Prostate gland (tissue), 2 donors: ENCODE measurements at places on chromosomes 16 and 17.

DNA sequence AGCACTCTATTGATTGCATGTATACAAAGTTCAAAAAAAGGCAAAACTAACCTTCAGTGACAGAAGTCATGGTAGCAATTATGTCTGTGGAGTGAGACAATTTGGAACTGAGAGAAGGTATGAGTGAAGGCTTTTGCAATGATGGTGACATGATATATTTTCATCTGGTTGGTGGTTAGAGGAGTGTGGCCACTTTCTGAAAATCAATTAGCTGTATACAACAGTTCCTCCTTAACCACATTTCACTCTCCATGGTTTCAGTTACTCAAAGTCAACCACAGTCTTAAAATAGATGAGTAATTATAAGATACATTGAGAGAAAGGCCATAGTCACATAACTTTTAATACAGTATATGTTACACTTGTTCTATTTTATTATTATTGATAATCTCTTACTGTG, 26.2 kb downstream of the ADAMTS18 start:
- no peak for DNase-seq

DNA sequence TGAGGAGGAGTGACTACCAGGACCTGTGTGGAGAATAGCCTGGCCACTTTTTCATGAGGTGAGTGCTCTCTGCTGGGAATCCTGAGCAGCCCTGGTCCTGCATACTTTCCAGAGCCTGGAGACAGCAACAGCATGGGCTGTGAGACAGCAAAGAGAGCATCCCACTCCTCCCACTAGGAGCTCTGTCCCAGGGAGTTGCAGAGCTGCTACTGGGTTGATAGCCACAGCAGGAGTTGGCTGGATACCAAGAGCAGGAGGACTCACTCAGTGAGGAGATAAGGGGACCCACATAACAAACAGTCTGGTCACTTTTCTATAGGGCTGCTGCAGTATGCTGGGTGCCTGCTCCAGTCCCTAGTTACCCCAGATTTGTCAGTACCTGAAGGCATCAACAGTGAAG, 439.3 kb upstream of the CDH8 start:
- DNase-seq, result no peak

DNA sequence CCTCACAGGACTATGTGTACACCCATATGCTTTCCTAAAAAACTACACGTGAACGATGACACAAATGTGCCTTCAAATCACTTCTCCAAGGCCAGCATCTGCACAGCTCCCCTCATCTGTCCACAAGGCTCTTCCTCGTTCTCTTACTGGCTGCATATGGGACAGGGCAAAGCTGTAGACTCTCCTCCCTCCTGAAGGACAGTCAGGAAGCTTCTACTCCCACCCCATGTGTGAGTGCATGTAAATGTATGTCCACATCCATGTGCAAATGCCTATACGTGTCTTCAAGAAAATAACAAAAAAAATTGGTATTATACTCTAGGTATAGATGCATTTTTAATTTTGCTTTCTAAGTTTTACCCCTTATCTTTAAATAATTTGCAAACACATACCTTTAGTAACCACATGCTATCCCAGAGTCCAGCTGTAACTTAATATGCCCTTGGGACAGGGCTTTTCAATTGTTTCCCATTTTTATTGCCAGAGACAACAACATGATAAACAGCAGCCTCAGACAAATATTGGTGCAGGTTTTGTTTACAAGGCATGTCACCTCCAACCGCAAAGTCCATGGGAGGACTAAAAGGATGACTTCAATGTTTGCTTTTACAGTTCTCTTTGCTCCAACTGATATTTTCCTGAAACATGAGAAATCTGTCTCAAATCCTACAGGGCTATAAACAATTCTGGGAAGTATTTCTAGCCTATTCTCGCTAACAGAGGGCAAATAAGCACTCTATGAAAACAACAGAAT, 31.6 kb upstream of the FAAP100 start:
- no peak for DNase-seq

DNA sequence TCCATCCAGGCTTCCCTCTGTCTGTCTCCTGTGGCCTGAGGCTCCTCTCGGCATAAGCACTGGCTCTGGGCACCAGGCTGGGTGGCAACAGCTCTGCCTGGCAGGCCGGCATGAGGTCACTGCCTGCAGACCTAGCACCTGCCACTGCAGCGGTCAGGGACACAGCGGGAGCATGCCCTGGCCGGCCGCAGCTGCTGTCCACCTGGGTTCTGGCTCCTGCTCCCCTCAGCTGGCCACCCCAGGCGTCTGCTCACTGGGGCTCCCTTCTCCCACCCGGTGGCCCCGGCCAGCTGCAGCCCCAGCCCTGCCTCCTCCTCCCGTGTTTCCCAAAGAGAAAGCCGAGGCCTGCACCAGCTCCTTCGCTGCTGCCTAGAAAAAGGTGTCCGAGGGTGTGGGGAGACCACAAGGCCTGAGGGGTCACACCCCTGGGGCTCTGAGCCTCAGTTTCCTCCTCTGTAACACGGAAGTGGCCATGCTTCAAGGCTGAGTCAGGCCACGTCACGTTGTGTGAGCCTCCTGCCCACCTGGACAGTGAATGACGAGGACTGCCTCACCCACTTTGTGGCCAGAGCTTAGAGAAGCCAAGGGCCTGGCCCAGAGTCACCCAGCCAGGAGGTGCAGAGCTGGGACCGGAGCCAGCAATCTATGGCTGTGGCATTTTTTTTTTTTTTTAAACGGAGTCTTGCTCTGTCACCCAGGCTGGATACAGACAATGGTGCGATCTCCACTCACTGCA, 6.7 kb downstream of the NTHL1 start:
- DNase-seq, result no peak

GRCh38 chr16:85709766-85710585, 21.2 kb upstream of the GINS2 start:
- no peak for DNase-seq
